ENCODE measurements at places on chromosomes 2 and 18. TPM values are rescaled to one million over a fixed set of nuclear protein-coding genes. Genes with fewer than 3 reads are reported as not detected.

DNA sequence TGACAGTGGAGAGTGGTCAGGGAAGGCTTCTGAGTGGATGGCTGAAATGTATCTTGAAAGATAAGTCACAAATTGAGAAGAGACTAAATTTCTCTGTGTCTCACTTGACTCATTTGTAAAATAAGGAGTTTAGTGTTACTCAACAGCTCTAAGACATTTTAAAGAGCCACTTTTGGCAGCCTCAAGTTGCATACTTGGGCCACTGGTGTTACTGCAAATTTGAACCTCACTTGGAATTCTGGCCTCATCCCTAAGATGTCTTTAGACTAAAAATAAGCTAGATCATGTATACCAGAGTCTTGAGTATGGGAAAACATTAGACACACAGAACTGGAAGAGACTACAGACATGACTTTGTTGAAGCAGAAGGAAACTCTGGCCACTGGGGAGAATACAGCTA lies 4.5 kb upstream of the MTLN start:
- no peak for DNase-seq

DNA sequence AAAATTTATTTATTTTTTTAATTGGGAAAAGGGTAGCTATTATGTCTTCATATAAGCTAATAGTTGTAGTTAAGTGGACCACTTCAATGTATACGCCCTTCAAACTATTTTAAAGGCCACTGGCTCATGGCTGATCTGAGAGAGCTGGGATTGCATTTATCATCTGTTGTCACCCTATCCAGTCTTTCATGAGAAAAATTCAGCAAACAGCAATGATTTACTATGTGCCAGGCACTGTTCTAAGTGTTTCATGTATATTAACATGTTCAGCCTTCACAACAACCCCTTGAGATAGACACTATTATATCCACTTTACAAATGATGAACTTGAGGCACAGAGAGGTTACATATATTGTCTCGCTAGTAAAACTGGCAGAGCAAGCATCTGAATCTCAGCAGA lies 66.1 kb upstream of the ZNF397 start:
- no peak for DNase-seq

DNA sequence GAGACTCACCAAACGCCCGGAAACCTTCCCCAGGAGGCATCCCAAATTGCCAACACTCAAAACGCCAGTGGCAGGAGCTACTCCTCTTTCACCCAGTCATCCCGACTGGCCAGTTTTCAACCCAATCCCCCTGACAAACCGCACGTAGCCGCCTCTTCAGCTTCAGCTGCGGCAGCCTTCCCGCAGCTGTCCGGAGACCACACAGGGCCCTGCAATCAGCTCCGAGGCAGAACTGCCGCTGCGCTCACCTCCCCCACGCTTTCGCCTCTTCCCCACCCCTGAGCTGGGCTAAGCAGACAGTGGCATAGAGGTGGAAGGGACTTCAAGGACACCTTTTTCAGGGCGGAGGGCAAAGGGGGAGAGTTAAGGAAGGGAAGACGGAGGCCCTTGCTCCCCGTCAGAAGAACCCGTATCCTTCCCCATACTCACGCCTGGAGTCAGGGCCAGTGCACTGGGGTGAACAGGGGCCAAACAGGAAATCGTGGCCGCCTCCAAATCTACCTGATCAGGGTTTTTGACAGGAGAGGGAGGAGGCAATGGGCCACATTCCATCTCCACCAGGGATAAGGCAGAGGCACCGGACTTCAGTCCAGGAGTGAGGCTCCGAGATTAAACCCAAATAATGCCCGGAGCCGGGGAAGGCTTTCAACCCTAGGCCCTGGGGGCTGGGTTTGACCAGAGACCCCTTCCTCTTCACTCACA lies 16.9 kb downstream of the CYP26B1 start:
- no peak for DNase-seq

DNA sequence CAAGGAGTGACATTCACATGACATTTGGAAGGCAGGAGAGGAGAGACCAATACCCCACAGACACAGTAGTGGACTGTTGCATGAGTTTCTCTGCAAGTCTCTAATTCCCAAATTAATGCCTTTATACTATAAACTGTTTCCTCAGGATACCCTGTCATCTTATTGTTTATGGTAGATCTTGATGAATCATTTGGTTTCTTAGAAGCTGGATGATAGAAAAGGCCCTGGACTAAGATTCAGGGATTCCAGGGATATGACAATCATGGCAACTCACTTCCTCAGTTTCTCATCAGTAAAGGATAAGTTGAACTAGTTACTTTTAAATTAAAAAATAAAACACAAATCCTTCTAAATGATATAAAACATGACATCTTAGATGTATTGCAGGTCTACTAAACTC lies 292.5 kb downstream of the TDRD15 start:
- no peak for DNase-seq

- no peak for DNase-seq
Observed at GRCh38 chr2:112737542-112738232, 16.9 kb downstream of the NT5DC4 start.

- no peak for DNase-seq
Observed at GRCh38 chr2:239468491-239469105, 67.8 kb upstream of the HDAC4 start.

DNA sequence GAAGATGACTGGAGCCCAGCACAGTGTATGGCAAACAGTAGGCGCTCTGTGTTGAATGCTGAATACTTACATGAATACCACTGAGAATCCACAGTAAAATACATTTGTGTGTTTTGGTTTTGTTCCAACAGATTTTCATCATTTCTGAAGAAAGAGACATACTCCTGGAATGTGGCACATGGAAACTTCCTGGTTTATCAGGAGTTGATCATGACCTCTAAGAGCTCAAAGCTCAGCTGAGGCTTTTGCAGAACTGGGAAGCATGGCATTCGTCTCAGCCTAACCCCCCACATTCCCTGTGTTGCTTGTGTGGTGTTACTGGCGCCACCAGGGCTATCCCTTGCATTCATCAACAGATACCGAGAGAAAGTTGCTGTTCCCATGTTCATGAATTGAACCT lies 316.9 kb upstream of the REV1 start:
- no peak for DNase-seq

DNA sequence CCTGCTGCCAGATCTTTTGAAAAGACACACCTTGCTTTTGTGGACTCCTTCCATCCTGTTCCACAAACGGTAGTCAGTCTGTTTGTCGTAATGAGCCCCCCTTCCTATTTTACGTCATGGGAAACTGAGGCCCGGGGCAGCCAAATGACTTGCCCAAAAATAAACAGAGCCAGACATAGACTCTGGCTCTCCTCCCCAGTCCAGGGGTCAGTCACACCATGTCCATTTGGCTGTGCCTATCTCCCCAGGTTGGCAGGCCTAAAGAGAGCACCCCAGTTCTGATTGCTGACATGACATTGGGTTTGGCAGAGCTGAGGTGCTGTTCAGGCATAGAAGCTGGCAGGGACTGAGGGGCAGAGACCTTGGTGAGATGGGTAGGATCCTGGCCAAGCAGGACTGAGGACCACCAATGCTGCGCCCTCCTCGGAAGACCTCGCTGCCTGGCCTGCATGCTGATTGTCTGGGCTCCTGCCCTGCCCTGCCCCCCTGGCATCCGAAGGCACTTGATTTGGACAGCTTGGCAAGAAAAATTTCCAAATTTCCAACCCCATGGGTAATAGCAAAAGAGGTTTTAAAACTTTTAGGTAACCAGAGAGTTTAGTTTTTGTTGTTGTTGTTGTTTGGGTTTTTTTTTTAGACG lies 335.4 kb downstream of the DYSF start:
- no peak for DNase-seq

- no peak for DNase-seq
Observed at GRCh38 chr18:44392933-44393332, 287.8 kb upstream of the SETBP1 start.

DNA sequence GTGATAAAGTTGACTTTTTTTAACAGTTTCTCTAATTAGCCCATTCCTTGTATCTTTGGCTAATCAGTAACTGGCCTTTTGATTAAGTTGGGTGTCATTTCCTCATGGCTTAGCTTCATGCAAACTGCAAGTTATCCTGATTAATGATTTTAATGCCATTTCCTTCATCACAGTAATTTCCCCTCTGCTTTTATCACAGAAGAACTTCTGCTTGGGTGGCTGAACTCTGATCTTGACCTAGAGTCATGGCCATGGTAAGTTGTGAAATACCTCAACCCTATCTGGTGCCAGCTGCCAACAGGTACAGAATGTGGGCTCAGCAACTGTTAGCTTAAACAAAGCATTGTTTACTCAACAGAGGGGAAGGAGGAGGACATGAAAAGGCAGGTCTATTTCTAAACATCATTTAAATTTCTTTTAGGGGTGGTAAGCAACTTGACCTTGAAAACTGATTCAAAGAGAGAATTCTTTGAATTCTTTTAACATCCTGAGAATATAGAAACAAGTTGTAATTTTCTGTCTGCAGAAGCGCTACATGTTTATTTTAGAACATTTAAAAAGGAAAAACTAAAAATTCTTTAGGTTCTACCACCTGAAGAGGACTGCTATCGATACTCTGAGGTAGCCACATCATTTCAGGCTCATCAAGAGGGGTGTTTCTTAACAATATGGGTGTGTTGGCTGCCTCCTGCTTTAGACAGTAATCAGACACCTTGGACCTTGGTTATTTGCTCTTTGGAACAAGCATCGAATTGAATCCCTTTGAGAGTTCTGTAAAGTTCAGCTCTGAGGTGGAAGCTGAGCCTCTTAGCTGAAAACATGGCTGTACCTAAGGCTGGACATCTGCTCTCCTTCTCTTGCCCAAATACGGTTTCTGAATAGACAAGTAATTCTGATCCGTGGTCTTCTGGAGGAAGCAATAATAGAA lies 39.7 kb downstream of the ANXA4 start:
- no peak for DNase-seq

- no peak for DNase-seq
Observed at GRCh38 chr2:88707003-88707402, 15.5 kb downstream of the RPIA start.

DNA sequence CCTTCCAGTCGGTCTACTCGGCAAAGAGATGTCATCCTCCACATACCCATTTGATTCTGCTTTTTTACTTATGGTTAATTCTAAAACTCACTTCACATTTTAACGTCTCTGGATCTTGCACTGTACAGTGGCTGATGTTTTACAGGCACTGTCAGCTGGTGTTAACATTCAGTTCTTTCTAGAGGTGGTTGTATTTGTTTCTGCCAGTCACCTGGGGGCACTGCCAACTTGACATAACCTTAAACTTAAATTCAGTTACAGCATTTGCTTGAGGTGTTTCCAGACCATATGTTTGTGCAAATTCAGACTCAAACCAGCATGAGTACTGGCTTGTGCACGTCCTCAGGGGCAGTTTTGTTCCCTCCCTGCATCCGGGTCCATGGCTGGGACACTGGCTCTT lies 5.3 kb upstream of the TMEM185B start:
- no peak for DNase-seq

DNA sequence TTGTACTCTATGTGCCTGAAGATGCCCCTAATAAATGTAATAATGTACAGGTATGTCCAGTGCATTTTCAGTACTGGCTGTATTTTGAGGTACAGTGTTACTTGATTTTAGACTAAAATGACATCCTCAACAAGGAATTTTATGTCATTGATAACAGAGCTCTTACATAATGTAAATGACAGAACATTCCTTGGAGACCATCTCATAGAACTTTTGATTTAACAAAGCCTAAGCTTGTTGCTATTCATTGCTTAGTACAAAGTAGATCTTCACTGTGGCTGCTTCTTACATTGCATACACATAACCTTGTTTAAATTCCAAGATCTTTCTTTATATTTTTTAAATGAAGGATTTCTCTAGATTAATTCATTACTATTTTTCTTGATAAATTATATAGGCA lies 24.1 kb downstream of the DYNC1I2 start:
- no peak for DNase-seq

- no peak for DNase-seq
Observed at GRCh38 chr2:181051861-181052522, 71.6 kb downstream of the UBE2E3 start.

GRCh38 chr18:70207181-70207580 lies 1.7 kb upstream of the RTTN start:
- no peak for DNase-seq

DNA sequence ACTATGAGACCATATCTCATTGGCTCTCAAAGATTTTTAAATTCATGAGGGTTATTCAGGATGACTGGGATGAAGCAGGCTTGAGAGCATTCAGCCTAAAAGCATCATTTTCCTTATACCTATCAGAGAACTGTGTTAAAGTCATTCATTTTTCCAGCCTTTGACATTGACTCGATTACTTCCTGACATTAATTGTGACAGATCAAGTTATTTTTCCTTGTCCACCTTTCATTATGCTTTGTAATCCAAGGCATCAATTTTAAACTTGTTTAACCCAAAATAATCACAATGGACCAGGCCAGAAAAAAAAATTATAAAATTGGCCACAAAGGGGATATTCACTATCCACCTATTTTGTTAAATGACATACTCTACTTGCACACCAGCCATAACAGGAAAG lies 1606.8 kb upstream of the PIK3C3 start:
- no peak for DNase-seq

DNA sequence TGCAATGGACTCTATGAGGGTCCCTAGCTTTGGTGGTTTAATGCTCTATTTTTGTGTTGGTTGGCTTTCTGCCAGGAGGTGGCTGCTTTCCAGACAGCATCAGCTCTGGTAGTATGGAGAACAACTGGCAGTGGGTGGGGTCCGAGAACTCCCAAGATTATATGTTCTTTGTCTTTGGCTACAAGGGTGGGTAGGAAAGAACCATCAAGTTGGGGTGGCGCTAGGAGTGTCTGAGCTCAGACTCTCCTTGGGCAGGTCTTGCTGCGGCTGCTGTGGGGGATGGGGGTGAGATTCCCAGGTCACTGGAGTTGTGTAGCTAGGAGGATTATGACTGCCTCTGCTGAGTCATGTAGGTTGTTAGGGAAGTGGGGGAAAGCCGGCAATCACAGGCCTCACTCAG lies 976.1 kb upstream of the GYPC start:
- DNase-seq, result no peak

DNA sequence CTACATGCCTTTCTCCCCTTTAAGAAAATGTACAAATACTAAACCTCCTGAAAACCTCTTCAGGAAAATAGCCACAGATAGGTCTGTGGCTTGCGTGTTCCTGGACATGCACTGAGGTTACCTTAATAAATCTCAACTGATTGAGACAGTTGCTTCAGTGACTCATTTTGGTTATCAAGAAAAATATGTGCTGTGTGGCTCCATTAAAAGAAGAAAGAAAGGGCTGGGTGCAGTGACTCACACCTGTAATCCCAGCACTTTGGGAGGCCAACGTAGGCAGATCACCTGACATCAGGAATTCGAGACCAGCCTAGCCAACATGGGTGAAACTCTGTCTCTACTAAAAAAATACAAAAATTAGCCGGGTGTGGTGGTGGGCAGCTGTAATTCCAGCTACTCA lies 27.1 kb downstream of the CREG2 start:
- no peak for DNase-seq

SNRNP27 gene
- total RNA-seq, result 78.3 TPM

NEUROD1 gene
- total RNA-seq, result 0.19 TPM

AMMECR1L gene
- 35.8 TPM for total RNA-seq

HOXD8 gene
- 39.8 TPM for total RNA-seq

CD302 gene
- total RNA-seq, result 18.3 TPM

UBR3 gene
- 132 TPM for total RNA-seq

ZC3H15 gene
- 67.4 TPM for total RNA-seq

SRBD1 gene
- 27.8 TPM for total RNA-seq

KCNE4 gene
- 2.5 TPM for total RNA-seq

HS6ST1 gene
- 203 TPM for total RNA-seq

RGPD4 gene
- 7.1 TPM for total RNA-seq

STAM2 gene
- 35.7 TPM for total RNA-seq
